NCI-H1048 (cell line): ENCODE measurements at places on chromosomes 2 and 18.

- DNase-seq, result no peak
Measured at GRCh38 chr18:35510076-35510651, 12.4 kb upstream of the INO80C start.

- DNase-seq, result no peak
Measured at GRCh38 chr2:107461301-107461700, 365.4 kb upstream of the RGPD4 start.

DNA sequence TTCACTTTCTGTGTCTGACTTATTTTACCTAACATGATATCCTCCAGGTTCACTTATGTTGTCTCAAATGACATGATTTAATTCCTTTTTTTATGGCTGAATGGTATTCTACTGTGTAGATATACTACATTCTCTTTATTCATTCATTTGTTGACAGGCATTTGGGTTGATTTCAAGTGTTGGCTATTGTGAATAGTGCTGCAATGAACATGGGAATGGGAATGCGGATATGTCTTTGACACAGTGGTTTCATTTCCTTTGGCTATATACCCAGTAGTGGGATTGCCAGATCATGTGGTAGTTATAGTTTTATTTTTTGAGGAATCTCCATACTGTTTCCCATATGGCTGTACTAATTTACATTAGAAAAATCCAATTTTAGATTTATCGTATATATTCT, 195.4 kb upstream of the KLHL14 start:
- no peak for DNase-seq

- no peak for DNase-seq
Measured at GRCh38 chr2:144426355-144426754, 93.6 kb downstream of the ZEB2 start.

DNA sequence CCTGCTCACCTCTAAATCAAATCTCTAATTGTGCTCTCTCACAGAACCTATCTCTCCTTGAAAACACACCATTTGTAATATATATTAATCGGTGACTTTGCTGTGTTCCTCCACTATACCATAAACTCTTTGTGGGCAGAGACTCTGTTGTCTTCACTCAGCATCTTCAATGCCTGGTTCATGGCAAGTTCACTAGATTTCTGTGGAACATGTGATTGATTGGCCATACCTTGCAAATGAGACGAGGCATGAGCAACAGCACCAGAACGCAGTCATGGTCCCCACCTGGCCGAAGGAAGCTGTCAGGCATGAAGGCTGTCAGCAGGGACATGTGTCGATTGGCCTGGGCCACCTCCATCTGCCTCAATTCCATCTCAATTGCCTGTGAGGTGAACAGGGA, 11.6 kb downstream of the DCTN1 start:
- DNase-seq, result no peak

DNA sequence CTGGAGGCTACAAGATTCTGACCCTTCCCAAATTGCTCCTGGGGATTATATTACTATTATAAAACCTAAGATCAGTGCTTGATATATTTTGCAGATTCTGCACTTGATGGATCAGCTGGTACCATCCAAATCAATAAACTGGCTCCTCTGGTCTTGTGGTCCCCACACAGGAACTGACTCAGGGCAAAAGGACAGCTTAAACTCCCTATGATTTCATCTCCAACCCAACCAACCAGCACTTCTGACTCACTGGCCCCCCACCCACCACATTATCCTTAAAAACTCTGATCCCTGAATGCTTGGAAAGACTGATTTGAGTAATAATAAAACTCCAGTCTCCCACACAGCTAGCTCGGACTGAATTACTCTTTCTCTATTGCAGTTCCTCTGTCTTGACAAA, 82.1 kb downstream of the TMEM163 start:
- no peak for DNase-seq

- no peak for DNase-seq
Measured at GRCh38 chr2:29273685-29274611, 158.7 kb downstream of the CLIP4 start.

GRCh38 chr2:190090148-190090547, 27.6 kb upstream of the MSTN start:
- DNase-seq, result no peak

- DNase-seq, result no peak
Measured at GRCh38 chr2:190553254-190553653, 18.7 kb upstream of the NEMP2 start.
